K562 (cell line): ENCODE measurements at places on chromosomes 5 and 9. TPM values are rescaled to one million over a fixed set of nuclear protein-coding genes. Genes with fewer than 3 reads are reported as not detected.

- no peaks in the 10 kb centered on the region for H3K36me3 ChIP-seq
- H3K4me3 ChIP-seq, result no peak overlapping the region
- H3K27ac ChIP-seq, result no peak overlapping the region
- H3K27me3 ChIP-seq, result no peaks in the 10 kb centered on the region
- DNase-seq, result no peak
Observed at GRCh38 chr9:123487944-123488548, 132.0 kb downstream of the CRB2 start.

- H3K4me1 ChIP-seq, result no peaks in the 10 kb centered on the region
- H3K4me3 ChIP-seq, result no peak overlapping the region
- DNase-seq, result no peak
- H3K27ac ChIP-seq, result no peak overlapping the region
- H3K36me3 ChIP-seq, result no peaks in the 10 kb centered on the region
Observed at GRCh38 chr5:93055971-93056370, 525.0 kb downstream of the NR2F1-AS1 start.

DNA sequence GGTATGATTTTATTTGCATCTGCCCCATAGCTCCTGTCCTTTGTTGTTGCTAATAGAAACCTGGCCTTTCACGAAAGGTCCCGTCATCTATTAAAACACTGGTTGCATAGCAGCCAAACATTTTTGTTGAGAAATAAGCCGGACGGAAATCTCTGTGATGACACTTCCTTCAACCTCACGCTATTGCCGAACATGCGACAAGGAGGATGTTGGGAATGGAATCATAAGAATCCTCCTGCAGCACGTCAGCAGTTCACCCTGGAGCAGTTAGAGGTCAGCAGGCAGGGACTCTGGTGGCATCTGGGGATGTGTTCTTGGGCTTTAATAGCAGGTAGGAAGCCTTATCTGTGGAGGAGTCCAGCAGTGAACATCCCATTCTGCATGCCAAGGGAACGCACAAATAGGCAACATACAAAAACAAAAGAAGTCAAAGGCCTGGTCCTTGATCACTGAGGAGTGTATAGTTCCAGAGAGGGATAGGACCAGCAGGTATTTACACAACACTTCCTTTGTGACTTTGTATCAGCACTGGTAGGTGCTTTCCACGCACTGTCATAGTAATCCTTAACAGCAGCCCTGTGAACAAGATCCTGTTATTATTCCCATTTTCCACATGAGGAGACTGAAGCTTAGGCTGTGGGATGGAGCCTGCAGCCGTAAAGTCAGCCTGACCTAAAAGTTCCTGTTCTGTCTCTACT, 33.4 kb downstream of the ARHGAP26 start:
- H3K4me3 ChIP-seq, result no peak overlapping the region
- H3K27me3 ChIP-seq, result peaks cover 33% of the 10 kb centered on the region
- no peaks in the 10 kb centered on the region for H3K36me3 ChIP-seq
- no peaks in the 10 kb centered on the region for H3K4me1 ChIP-seq

- no peaks in the 10 kb centered on the region for H3K4me1 ChIP-seq
- no peaks in the 10 kb centered on the region for H3K36me3 ChIP-seq
- DNase-seq, result peak; percentile 34
- no peak overlapping the region for H3K4me3 ChIP-seq
Observed at GRCh38 chr9:98517761-98518160, 191.0 kb downstream of the GABBR2 start.

DNA sequence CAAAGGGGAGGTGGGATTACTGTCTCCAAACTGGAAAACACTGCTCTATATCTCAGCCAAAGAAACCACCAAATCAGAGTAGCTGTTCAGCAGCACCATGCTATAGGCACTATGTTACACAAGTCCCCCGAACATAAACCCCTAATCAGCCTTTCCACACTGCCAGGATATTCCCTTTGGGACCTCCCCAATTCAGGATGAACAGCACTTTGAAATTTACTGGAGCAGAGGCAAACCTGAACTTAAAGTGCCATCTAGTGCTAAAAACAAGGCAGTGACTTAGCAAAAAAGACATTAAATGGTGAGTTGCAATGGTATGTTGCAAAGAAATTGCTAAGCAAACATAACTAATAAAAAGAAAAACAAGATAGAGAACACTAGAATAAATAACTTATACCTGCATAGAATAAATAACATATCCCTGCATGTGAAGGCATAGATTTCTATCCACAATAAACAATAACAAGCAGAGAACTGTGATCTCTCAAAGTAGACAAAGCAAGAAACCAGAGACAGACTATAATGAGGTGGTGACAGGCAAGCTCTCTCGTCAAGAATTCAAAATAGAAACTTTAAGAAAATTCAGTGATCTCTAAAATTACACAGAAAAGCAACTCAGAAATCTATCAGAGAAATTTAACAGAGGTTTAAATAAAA, 584.4 kb upstream of the ACO1 start:
- H3K36me3 ChIP-seq, result no peaks in the 10 kb centered on the region
- no peaks in the 10 kb centered on the region for H3K27me3 ChIP-seq
- no peaks in the 10 kb centered on the region for H3K4me1 ChIP-seq
- H3K27ac ChIP-seq, result no peak overlapping the region
- no peak overlapping the region for H3K4me3 ChIP-seq

DNA sequence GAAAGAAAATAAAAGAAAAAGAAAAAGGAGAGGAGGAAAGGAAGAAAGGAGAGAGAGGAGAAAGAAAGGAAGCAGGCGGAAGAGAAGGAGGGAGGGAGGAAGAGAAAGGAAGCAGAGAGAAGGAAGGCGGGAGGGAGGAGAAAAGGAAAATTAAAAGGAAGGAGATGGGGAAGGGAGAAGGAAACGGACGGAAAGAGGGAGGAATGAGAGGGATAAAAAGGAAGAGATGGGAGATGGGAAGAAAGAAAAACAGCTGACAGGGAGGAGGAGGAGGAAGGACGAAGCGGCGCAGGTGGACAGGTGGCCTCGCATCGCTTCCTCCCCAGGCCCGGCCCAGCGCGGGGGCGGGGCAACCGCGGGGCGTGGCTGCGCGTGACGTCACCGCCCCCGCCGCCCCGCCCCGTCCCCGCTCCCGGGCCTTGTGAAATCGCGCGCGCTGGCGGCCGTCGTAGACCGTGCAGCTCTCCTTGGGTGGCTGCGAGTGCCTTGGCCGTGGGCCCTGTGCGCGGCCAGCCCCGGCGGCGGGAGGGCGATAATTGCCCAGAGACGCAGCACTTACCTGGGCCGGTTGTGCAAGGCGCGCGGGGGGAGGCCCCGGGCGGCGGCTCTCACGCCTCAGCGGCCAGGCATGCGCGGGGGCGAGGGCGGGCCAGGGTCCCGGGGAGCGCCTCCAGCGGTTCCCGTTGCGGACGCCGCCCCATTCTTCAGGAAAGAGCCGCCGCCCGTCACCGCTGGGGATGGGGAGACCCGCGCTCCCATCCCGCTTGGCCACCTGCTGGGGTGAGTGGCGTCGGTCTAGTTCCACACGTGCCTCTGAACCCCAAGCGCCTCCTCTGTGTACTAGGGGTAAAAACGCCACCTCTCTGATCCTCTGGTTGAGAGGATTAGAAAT, 49.6 kb upstream of the FOXE1 start:
- H3K27ac ChIP-seq, result no peak overlapping the region
- H3K27me3 ChIP-seq, result peaks cover 3% of the 10 kb centered on the region; the same call in 2 of the 3 replicates
- H3K36me3 ChIP-seq, result no peaks in the 10 kb centered on the region
- H3K4me3 ChIP-seq, result peak overlapping the region; percentile 49
- H3K4me1 ChIP-seq, result peaks cover 2% of the 10 kb centered on the region; the same call in 1 of the 3 replicates
- DNase-seq, result peak; percentile 97

DNA sequence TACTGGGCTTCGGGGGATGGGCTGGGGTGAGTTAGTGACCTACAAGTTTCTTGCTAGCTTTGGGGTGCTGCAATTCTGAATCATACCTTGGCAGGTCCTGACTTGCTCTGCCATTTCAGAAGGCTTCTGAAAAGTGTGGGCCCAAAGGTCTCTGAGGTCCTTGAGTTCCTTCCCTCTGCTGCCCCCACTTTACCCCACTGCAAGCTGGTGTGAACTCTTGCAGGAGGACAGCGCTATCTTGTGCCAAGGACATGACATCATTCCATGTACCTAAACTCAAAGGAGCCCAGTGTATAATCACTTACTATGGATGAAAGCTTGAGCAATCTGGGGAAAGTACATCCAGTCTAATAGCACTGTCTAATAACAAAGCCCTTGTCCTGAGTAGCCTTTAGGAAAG, 157.4 kb downstream of the RMI1 start:
- no peak overlapping the region for H3K4me3 ChIP-seq
- H3K27me3 ChIP-seq, result peaks cover 17% of the 10 kb centered on the region
- DNase-seq, result no peak

GRCh38 chr5:82334085-82334692, 56.0 kb upstream of the RPS23 start:
- no peaks in the 10 kb centered on the region; the same call in 1 of the 2 replicates for H3K4me1 ChIP-seq
- H3K4me3 ChIP-seq, result no peak overlapping the region
- no peaks in the 10 kb centered on the region for H3K36me3 ChIP-seq

- DNase-seq, result no peak
- H3K36me3 ChIP-seq, result peaks cover 80% of the 10 kb centered on the region
- peak overlapping the region; percentile 27; the same call in 2 of the 3 replicates for H3K27ac ChIP-seq
- no peaks in the 10 kb centered on the region for H3K27me3 ChIP-seq
- H3K4me1 ChIP-seq, result peaks cover 40% of the 10 kb centered on the region
- no peak overlapping the region for H3K4me3 ChIP-seq
Observed at GRCh38 chr5:10289353-10289752, 18.3 kb downstream of the CMBL start.

GRCh38 chr5:141411575-141411974, 1.2 kb upstream of the PCDHGA10 start:
- no peak overlapping the region for H3K4me3 ChIP-seq
- DNase-seq, result no peak
- no peak overlapping the region for H3K27ac ChIP-seq
- H3K36me3 ChIP-seq, result no peaks in the 10 kb centered on the region
- peaks cover 25% of the 10 kb centered on the region for H3K4me1 ChIP-seq

- no peaks in the 10 kb centered on the region for H3K27me3 ChIP-seq
- H3K36me3 ChIP-seq, result peaks cover 10% of the 10 kb centered on the region; the same call in 1 of the 3 replicates
- H3K27ac ChIP-seq, result peak overlapping the region; percentile 47; the same call in 2 of the 3 replicates
- no peaks in the 10 kb centered on the region for H3K4me1 ChIP-seq
- no peak overlapping the region for H3K4me3 ChIP-seq
Observed at GRCh38 chr5:37723162-37723961, 116.5 kb downstream of the GDNF start.

DNA sequence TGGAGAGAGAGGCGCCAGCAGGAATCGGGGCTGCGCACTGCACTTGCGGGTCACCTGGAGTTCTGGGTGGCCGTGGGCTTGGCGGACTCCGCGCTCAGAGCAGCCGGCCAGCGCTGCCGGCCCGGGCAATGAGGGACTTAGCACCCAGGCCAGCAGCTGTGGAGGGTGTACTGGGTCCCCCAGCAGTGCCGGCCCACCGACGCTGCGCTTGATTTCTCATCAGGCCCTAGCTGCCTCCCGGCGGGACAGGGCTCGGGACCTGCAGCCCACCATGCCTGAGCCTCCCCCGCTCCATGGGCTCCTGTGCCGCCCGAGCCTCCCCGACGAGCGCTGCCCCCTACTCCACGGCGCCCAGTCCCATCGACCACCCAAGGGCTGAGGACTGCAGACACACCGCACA, 325.6 kb downstream of the ACTL7B start:
- H3K27ac ChIP-seq, result no peak overlapping the region
- no peaks in the 10 kb centered on the region for H3K27me3 ChIP-seq
- DNase-seq, result no peak
- H3K4me3 ChIP-seq, result no peak overlapping the region
- no peaks in the 10 kb centered on the region for H3K36me3 ChIP-seq

GABRP gene
- 0.13 TPM in 1 of 2 replicates, not detected in the other for total RNA-seq

SHOC1 gene
- total RNA-seq, result not detected in 2 replicates

C5orf47 gene
- total RNA-seq, result not detected in 2 replicates

TRPM3 gene
- total RNA-seq, result not detected in 2 replicates

ORM2 gene
- 0.98 and 1.5 TPM in 2 replicates for total RNA-seq
